Activated T-helper 1 cell treated with anti-CD3 and anti-CD28 coated beads, Interleukin-12 subunit alpha, Interleukin-12 subunit beta, Interleukin-2, Interleukin-4 antibody, amounts not matched to agents 30 ng/mL and 10 ng/mL and 1 ng/mL, durations not matched to agents 14 hours and 24 hours and 36 hours (primary cell): ENCODE measurements at places on chromosomes 6 and 20.

DNA sequence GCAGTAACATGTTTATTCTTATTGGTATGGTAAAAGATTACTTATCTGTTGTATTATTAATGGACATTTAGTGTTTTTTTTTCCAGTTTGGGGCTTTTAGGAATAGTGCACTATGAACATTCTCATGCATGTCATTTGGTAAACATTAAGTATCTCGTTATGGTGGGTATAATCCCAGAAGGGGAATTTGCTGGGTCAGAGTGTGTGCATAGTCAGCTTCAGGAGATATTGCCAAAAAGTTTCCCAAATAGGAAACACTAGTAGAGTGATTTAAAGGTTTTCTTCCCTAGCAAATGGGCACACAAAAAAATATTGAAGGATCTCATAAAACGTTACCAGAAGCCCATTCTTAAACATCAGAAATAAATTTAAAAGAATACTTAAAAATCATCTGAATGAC, 25.2 kb upstream of the NHSL1 start:
- no peak overlapping the region for H3K27ac ChIP-seq
- H3K27me3 ChIP-seq = peaks cover 5% of the 10 kb centered on the region
- H3K36me3 ChIP-seq = no peaks in the 10 kb centered on the region
- no peak for DNase-seq
- H3K4me1 ChIP-seq = no peaks in the 10 kb centered on the region

- no peaks in the 10 kb centered on the region for H3K36me3 ChIP-seq
- H3K27ac ChIP-seq = no peak overlapping the region
- H3K4me3 ChIP-seq = no peak overlapping the region
- H3K27me3 ChIP-seq = no peaks in the 10 kb centered on the region
Measured at GRCh38 chr6:81735756-81736380, 16.6 kb downstream of the TENT5A start.

GRCh38 chr6:109870089-109870410, 108.1 kb upstream of the GPR6 start:
- DNase-seq = no peak
- H3K4me3 ChIP-seq = no peak overlapping the region
- H3K27ac ChIP-seq = no peak overlapping the region
- H3K4me1 ChIP-seq = no peaks in the 10 kb centered on the region

DNA sequence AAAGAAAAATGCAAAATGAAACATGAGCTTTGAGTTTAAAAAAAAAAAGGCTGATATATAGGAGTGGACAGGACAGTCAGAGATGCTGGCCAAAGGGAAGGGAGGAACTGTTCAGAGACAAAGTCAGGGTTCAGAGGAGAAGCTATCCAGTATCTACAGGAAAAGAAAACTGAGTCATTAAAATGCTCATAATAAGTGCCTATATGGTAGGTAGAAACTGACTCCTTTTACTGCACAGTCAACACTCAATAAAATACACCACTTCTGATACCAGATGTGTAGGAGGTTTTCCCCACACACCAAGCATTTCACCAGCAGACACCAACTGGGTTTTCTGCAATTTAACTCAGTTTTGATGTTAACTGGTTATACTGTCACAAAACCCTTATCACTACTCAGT, 32.9 kb downstream of the FRK start:
- H3K4me1 ChIP-seq = no peaks in the 10 kb centered on the region
- H3K27ac ChIP-seq = no peak overlapping the region
- no peak overlapping the region for H3K4me3 ChIP-seq
- H3K27me3 ChIP-seq = peaks cover 3% of the 10 kb centered on the region
- no peaks in the 10 kb centered on the region for H3K36me3 ChIP-seq
- no peak for DNase-seq

DNA sequence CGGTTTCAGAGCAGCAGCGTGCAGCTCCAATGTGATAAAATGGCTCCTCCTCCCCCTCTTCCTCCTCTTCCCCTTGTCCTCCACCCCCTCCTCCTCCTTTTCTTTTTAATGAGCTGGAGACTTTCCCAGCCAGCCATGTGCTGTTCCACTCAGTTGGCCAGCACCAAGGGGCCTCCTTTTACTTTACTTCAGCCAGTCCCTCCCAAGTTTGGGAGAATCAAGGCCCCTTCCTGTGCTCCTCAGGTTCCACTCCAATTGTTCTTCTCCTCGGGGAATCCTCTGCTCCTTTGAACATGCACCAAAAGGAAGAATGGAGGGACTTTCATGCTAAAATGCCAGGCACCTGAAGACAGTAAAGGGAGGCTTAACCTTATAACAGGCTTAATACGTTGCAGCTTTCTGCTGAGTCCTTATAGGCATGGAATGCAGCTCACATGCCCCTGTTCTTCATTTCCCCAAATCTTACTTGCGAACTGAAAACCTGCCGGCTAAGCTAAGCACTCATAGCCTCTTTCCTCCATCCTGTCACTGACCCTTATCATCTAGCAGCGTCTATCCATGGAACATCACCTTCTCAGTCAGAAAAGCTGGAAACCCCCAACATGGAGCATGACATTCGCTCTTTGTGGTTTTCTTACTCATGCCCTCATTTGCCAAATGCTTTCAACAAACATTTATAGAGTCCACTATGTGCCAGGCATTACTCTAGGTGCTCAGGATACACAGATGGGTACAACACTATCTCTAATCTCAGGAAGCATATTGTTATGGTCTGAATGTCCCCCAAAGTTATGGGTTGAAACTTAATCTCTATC, 170.6 kb downstream of the PHACTR1 start:
- H3K4me1 ChIP-seq = no peaks in the 10 kb centered on the region
- H3K27me3 ChIP-seq = peaks cover 18% of the 10 kb centered on the region
- no peaks in the 10 kb centered on the region for H3K36me3 ChIP-seq
- H3K4me3 ChIP-seq = no peak overlapping the region

GRCh38 chr20:57325632-57326356, 3.8 kb upstream of the SPO11 start:
- no peak overlapping the region for H3K27ac ChIP-seq
- H3K27me3 ChIP-seq = peaks cover 37% of the 10 kb centered on the region
- no peak for DNase-seq
- H3K4me1 ChIP-seq = no peaks in the 10 kb centered on the region
- no peaks in the 10 kb centered on the region for H3K36me3 ChIP-seq

GRCh38 chr6:22043284-22043962, 253.4 kb downstream of the PRL start:
- no peaks in the 10 kb centered on the region for H3K27me3 ChIP-seq
- no peak for DNase-seq
- no peaks in the 10 kb centered on the region for H3K36me3 ChIP-seq
- no peaks in the 10 kb centered on the region for H3K4me1 ChIP-seq

DNA sequence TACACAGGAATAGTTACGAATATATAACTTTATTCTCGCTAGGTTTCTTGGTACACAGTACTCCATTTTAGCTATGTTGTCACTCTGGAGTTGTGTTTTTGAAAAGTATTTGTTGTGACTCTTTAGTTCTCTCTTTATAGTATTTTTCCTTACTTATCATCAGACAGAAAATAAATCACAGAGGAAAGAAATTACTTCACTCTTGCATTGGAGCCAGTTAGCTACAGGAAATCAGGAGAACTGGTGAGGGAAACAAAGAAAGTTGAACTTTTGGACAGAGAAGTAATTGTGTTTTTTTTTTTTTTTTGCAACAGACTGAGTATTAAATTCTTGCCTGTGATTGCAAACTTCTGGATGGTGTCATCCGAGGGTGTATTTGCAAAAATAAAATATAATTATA, 33.9 kb downstream of the DSE start:
- H3K27me3 ChIP-seq = peaks cover 3% of the 10 kb centered on the region
- no peak overlapping the region for H3K4me3 ChIP-seq
- no peak for DNase-seq
- H3K4me1 ChIP-seq = no peaks in the 10 kb centered on the region
- no peaks in the 10 kb centered on the region for H3K36me3 ChIP-seq

DNA sequence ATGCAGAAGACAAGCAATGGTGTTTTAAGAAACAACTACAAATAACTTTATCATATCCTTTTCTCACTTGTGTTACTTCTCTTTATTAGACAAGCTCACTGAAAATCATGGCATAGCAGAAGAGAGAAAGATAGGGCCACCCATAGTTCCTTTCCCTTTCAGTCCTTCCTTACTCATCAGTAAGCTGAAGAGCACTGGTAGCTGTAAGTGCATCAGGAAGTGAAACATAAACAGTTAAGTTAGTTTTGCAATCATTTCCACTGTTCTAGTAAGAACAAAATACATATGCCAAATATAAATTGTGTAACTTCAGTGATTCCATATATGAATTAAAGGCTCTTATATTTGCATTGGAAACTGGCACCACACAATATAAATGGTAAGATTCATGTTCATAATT, 220.1 kb downstream of the HACE1 start:
- peaks cover 12% of the 10 kb centered on the region for H3K4me1 ChIP-seq
- no peaks in the 10 kb centered on the region for H3K27me3 ChIP-seq
- no peak overlapping the region for H3K4me3 ChIP-seq
- no peaks in the 10 kb centered on the region for H3K36me3 ChIP-seq
- no peak for DNase-seq
- H3K27ac ChIP-seq = no peak overlapping the region

- no peak overlapping the region for H3K27ac ChIP-seq
- H3K4me1 ChIP-seq = no peaks in the 10 kb centered on the region
- no peak for DNase-seq
- no peaks in the 10 kb centered on the region for H3K36me3 ChIP-seq
Measured at GRCh38 chr6:126625019-126625418, 285.1 kb downstream of the CENPW start.

DNA sequence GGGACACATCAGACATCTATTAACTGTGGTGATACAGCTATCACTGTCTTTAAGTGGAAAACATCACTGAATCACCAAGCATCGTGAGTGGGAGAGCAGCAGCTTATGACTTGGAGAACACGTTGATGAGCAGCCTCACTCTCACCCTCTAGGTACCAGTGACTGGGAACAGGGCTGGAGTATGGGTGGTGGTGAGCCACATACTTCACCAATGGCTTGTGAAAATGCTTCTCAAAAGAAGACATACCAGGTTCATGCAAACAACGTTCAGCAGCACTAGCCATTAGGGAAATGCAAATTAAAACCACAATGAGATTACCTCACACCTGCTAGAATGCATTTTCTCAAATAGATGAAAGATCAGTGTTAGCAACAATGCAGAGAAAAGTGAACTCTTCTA, 25.3 kb downstream of the SNX5 start:
- peaks cover 64% of the 10 kb centered on the region for H3K36me3 ChIP-seq
- H3K4me3 ChIP-seq = no peak overlapping the region
- peaks cover 49% of the 10 kb centered on the region for H3K4me1 ChIP-seq
- DNase-seq = no peak
- H3K27me3 ChIP-seq = no peaks in the 10 kb centered on the region
- peak overlapping the region; percentile 34 for H3K27ac ChIP-seq

GRCh38 chr6:165729307-165729936, 66.4 kb upstream of the PDE10A start:
- no peaks in the 10 kb centered on the region for H3K27me3 ChIP-seq
- no peak for DNase-seq
- H3K36me3 ChIP-seq = no peaks in the 10 kb centered on the region
- no peak overlapping the region for H3K27ac ChIP-seq
- no peaks in the 10 kb centered on the region for H3K4me1 ChIP-seq

DNA sequence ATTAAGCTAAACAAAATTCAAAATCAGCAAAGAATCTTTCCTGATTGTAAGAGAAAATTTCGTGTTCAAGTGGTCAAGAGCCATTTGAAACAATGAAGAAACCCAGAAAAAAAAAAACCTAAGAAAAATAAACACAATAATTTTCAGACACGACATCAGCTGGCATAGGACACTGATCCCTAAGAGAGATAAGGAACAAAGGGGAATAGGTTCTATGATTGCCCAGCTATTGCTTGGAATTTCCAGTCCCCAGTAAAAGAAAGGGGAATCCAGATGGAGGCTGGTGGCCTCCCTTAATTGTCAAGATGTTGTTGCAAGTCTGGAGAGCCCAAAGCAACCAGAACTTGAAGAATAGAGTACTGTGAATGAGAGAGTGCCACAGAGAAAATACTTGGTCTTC, 48.5 kb downstream of the COL12A1 start:
- H3K27me3 ChIP-seq = peaks cover 4% of the 10 kb centered on the region
- no peak for DNase-seq
- H3K4me1 ChIP-seq = no peaks in the 10 kb centered on the region
- H3K36me3 ChIP-seq = no peaks in the 10 kb centered on the region
- no peak overlapping the region for H3K4me3 ChIP-seq

DNA sequence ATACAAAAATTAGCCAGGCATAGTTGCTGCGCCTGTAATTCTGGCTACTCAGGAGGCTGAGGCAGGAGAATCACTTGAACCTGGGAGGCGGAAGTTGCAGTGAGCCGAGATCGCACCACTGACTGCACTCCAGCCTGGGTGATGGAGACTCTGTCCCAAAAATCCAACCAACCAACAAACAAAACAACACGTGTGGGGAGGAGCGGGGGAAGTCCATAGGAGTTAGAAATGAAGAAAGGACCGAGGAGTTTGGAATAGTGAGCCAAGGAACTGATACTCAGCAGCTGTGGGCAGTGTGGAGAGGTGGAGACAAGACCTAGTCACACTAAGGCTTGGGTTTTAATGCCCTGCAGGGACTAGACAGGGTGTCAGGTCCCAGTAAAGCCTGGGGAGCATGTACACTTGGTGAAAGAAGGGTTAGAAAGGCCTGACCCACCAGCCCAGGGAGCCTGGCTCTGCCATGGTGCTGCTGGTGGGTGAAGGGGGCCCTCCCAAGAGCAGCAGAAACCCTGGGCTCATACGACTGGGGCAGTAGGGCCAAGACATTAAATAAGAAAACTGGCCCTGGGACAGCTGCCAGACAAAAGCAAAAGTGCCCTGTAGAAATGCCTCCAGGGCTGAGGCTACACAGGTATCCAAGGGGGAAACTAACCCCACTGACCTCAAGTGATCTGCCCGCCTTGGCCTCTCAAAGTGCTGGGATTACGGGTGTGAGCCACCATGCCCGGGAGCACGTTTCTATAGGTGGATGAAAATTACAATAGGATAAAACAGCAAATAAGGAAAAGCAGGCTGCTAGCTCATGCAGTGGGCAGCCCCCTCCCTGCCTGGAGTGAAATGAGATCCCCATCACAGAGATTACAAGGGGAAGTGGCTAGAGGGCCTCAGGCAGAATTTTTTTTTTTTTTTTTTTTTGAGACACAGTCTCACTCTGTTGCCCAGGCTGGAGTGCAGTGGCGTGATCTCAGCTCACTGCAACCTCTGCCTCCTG, 58.0 kb downstream of the MYH7B start:
- no peak overlapping the region for H3K27ac ChIP-seq
- H3K4me1 ChIP-seq = peaks cover 15% of the 10 kb centered on the region
- no peak for DNase-seq
- no peak overlapping the region for H3K4me3 ChIP-seq
- peaks cover 43% of the 10 kb centered on the region for H3K36me3 ChIP-seq

DNA sequence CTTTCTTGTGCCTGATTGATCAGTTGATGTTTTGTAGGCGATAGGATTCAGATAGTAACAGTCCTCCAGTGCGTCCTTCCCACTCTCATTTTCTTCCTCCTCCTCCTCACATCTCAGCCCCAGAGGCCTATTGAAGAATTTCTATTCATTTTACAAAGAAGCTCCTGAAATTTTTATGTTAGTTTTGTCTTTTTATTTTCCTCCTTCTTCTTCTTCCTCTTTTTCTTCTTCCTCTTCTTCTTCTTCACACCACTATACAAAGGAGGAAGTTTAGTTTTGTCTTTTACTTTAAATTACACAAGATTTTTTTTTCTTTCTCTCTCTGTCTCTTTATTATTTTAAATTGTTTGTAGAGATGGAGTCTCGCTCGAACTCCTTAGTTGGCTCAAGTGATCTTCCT, 19.1 kb downstream of the BTN2A1 start:
- H3K4me1 ChIP-seq = peaks cover 43% of the 10 kb centered on the region
- DNase-seq = no peak
- peaks cover 4% of the 10 kb centered on the region for H3K27me3 ChIP-seq
- H3K36me3 ChIP-seq = peaks cover 13% of the 10 kb centered on the region
- H3K4me3 ChIP-seq = no peak overlapping the region
